ENCODE measurements at places on chromosomes 3 and 15.

DNA sequence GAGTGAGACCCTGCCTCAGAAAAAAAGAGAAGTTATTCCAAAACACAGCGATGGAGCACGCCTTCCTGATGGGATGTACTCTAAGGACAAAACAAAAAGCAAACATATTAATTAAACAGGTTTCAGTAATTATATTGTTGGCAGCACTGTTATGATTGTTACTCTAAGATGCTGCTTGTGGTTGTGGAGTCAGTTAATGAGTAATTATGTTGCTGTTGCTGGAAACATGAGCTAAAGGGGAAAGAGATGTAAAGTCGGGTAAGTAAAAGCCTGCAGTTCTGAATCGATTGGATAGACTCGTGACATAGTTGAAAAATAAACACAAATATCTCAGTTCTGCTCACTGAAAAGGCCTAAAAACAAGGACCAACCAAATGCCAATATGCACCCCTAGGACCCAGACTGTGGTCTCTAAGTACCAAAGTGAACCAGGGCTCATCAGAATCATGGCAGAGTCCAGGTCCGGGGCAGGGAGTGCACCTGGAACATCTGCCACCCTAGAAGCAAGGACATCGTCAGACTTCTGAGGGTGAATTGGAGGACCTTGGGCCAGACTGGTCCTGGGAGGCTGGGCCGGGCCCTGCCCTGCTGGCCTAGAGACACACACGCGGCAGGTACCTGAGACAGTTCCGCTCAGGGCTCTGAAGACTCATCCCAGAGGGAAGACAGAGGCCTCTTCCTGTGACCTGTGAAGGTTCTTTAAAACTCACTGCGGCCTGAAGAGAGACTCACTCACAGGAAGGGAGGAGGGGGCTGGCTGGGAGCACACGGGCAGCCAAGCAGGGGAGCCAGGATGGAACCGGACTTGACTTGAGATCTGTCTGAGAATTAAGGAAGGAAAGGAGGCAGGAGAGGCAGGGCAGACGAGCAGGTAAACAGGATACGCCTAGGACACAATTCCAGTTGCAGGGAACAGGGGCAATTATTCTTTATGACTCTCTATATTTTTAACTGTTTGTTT, 140.5 kb downstream of the LRRK1 start:
- no peak for DNase-seq

DNA sequence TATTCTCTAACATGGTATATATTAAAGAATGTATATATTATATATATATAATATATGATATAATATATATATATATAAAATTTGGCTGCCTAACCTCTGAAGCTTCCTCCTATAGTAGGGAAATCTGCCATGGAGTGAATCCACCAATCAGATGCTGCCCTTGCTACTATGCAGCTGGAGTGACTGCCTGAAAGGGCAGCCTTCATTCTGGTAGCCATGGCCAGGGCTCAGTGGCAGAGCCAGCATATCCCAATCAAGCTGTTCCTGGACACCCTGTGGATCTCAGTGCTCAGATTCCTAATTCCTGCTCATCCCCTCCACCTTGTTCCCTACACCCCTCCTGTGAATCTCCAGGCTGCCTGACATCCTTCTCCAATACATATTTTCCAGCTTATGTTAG, 2.2 kb upstream of the SH3GL3 start:
- no peak for DNase-seq

GRCh38 chr3:122199552-122199951, 16.1 kb downstream of the CASR start:
- no peak for DNase-seq

DNA sequence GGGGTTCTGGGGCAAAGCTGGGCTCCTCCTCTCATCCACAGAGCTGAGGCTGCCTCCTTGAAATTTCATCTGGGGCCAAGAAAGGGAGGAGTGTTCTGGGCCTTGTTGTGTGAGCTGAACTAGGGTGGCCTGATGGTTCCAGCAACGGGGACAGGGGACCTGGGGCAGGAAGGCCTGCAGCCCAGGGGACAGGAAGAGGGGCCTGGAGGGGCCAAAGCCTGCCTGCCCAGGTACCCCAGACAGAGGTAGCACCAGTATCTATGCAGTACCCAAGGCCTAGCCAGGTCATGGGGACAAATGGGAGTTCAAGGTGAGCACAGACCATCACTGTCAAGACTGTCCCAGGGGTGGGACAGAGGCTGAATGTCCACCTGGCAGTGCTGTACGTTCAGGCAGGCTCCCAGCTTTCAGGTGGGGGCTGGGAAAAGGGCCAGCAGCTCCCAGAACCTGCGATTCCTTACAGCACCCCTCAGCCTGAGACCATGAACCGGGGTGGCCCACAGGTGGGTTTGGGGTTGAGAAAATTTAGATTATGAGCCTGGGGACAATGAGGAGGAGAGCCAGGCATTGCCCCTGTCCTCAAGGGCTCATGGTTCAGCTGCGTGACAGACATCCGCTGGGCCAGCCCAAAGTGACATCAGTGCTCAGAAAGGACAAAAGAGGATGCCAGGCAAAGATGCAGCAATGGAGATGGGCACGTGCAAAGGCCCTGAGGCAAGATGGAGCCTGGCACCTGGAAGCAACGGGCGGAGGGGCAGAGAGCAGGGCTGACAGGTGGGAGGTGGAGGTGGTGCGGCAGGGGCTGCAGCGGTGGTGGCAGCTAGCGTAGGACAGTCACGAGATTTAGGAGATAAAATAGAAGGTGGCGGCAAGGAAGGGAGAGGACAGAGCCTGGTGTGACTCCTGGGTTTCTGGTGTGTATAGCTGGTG, 28.0 kb downstream of the PSTPIP1 start:
- peak; percentile 1 for DNase-seq
